Hematopoietic multipotent progenitor cell treated with erythropoietin and hydrocortisone succinate and interleukin-3 and kit ligand, for 15 days (in vitro differentiated cells): ENCODE measurements at places on chromosomes 1 and 21.

DNA sequence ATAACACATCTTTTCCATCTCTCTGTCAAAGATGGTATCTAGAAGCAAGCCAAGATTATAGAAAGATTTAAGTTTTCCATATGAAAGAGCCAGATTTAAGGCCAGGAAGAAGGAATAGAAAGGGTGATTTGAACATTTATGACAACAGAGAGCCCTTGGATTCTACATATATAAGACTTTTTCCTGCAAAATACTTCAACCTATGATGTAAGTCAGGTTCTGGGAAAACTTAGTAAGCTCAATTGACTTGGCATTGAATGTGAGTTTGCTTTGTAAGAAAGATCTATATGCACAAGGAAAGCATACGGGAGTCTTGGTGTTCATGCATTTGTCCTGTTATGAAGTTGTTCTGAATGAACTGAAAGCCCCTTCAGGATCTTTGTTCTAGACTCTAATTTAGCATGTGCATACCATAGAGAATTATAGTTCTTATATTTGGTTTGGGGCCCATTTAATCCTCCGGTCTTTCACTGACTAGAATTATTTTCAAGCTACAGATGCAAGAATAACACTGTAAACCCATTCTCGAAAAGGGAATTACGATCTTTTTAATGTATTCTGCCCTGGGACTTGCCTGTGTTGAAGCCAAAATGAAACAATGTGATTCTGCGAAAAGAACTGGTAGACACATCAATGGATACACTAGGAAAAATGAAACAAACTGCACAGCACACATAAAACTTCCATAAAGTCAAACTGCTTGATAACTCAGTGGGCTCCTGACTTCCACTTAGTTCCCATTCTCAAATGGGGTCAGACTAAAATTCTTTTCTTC, 152.8 kb downstream of the DISP1 start:
- no peak for DNase-seq

GRCh38 chr1:87450615-87451209, 122.0 kb downstream of the LMO4 start:
- no peak for DNase-seq

- no peak for DNase-seq
These were observed at the start of gene KCNT2 for GRCh38 chr1:196608390-196609369. Gene KCNT2, minus strand, starts transcription at chr1:196608440. Its CDS starts 131 bp downstream, at chr1:196608309.

- DNase-seq, result no peak
These were observed 293.8 kb downstream of the NFIA start for GRCh38 chr1:61376151-61376550.

DNA sequence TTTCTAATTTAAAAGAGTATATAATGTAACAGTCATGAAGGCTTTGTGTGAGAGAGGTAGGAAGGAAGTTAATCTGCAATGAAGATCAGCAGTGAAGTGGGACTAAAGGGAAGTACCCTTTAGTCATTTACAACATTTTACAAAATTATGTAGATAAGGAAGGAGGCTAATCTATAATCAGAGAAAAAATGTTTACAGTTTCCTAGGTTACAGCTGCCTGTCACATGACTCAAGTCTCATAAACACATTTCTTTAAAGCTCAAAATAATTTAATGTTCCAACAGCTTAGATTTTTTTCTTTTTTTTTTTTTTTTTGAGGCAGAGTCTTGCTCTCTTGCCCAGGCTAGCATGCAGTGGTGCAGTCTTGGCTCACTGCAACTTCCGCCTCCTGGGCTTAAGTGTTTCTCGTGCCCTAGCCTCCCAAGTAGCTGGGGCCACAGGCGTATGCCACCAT, 26.2 kb upstream of the CAP1 start:
- DNase-seq, result no peak

DNA sequence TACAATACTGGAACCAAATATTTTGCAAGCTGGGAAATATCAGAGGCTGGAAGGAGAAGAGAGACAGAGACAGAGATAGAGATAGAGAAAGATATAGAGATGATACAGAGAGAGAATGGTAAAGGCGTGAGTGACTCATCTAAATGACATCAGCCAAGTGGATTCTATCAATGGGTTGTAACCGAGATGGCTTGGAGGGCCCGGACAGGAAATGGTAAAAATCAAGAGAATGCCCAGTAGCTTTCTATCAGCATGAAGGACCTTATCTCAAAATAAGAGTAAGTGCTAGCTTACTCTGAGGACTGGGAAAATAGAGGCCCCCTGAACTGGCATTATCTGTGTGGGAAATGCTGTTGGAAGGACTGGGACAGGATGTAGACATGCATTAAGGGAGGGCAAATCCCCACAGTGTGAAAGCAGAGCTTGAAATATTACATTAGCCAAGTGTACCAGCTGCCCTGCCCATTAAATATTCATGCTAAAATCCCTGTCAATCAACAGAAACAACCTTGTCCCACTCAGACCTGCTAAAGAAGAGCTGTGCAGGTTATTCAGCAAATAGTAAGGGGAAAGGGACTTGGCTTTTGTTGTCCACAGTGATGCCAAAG, 76.6 kb upstream of the ZNF644 start:
- no peak for DNase-seq

GRCh38 chr1:228240411-228241240, 32.8 kb downstream of the OBSCN start:
- no peak for DNase-seq

DNA sequence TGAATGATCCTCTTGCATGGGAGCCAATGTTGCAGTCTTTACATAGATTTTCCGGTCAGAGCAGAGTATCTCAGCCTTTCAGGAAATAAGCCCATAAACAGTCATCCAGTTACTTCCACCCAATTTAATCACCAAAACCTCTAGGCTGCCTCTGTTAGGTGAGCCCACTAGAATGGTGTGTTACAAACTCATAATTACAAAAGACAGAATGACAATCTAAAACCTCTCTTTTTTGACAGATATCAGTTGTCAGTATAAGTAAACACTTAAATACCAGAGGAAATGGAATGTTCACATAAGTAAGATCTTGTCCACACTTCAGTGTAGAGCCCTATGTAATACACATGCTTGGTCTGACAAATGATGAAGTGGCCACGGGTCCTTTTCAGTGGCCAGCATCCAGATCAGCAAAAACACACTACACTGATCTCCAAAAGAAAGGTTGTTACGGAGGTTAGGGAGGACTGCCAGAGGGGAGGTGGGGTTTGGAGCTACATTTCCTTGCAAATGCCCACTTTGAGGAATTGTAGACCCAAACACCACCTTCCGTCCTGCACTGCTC, 71.3 kb upstream of the FBXO28 start:
- DNase-seq, result no peak

DNA sequence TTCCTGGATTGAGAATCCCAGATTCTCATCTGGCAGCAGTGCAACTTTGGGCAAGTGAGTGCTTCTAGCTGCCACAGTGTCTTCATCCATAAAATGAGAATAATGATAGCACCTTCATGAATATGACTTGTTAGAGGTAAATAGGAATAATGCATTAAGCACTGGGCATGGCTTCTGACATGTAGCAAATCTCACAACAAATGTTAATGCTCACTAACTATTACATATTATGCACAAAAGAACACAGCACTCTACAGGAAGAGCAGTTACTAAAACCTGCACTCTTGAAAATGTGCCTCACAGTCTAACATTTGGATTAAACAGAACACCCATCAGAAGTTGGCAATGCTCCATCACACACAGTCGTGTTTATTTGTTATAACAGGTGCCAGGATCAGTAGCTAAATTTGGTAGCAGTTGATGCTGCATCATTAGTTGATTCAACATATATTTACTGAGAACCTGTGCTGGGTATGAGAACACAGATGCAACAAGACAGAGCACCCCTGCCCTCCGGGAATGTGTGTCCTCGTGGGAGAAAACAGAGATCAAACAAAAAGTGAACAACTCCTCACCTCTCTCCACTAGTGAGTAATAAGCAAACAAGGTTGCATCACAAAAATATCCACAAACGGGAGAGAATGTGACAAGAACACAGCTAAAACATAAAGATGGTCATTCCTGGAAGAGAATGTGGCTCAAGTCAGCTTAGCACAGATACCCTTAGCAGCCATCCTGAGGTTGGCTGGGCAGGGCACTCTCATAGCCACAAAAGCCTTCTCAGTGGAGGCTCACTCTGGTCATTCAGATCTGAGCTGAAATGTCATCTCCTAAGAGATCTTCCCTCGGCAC, 26.2 kb upstream of the LBR start:
- no peak for DNase-seq

DNA sequence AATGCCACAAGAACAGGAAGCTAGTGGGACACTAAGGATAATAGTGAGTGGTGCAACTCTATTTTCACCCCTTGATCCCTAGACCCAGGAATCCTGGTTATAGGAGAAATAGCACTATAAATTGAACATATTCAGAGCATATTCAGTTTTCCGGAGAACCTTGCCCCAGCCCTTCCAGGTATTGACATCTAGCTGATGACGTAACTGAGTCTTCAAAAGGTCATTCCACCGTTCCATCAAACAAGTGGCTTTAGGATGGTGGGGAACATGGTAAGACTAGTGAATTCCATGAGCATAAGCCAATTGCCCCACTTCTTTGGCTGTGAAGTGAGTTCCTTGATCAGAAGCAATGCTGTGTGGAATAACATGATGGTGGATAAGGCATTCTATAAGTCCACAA, 2.9 kb downstream of the MROH9 start:
- DNase-seq, result no peak

- DNase-seq, result no peak
These were observed 73.4 kb downstream of the SH3BGR start for GRCh38 chr21:39525129-39525528.

DNA sequence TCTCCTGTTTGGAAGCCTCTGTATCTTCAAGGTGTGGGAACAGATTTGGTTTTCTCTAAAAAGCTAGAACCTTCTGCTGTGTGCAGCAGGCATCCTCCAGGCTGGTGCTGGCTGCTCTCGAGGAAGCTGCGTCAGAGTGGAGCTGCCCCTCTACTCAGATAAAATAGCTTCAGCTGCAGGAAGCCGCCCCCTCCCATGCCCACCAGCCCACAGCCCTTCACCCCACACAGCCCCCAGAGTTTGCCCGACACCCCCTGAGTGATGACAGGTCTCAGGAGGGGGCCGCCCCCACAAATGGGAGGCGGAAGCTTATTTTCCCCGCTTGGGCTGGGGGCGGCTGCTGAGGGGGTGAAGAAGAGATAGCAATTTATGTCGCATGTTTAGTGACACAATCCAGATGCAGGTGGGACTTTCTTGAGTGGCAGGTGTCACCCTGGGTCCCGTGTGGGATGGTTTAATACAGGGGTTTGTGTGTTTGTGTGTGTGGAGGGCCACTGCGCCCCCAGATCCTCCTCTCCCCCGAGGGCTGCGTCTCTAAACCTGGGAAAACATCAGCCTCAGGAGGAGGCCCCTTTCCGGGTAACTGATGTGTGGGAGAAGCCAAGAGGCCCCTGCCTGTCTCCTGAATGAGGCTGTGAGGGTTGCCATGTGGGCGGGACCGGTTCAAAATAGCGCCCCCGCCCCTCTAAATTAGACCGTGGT, 55.4 kb downstream of the STUM start:
- no peak for DNase-seq

DNA sequence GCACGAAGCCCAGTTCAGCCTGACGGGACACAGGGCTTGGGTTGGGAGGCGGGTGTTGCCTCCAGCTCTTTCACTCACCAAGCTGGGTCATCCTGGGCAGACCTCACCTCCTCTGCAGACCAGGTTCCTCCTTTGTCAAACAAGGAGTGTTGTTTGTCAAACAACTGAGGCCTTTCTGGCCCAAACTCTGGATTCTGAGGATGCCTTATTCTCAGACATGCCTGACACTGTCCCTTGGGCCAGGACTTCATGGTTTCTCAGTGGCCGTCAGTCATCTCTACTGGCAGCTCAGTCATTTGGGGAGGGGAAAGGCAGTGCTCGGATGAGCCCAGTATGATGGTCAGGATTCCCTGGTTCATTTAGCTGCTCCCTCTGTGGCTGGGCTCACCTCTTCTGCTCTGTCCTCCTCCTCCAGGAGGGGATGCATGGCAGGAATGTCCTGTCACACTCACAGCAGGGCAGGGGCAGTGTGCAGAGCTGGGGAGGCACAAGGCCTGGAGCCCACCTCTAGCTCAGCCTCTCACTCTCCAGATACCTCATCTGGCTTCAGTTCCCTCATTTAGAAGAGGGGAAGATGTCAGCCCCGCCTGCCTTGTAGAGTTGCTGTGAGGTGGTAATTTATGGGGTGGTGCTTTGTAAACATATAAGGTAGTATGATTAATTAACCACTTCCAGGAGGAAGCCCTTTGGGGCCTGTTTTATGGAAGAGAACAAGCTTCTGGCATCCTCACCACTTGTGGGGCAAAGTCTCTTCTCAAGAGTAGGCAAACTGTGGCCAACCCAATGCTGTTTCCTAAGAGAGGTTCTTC, 20.6 kb downstream of the SLC2A1 start:
- peak; percentile 45 for DNase-seq

- DNase-seq, result no peak
These were observed 55.6 kb upstream of the GCLM start for GRCh38 chr1:93964777-93965200.

DNA sequence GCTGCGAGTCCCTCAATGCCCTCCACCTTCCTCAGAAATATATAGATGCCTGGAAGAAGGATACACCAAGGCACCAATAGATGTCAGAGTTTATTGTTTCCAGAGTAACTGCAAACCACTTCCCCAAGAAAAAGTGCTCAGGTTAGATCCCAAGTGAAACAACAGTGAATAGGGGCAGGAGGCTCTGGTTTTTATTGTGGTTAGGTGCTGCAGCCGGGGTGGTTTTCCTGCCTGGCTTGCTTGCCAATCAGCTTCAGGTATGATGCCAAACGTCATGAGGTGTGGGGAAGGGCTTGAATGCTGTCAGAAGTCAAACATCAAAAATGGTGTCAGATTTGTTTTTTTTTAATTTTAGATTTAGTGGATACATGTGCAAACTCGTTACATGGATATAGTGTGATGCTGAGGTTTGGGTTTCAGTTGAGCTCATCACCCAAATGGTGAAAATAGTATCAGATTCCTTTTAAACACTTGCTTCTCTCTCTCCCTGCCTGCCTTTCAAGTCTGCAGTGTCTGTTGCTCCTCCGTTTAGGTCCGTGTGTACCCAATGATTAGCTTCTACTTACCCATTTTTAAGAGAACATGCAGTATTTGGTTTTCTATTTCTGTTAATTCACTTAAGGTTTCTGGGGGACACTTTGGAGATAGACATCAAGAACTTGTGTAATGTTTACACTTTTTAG, 1317.0 kb downstream of the MRPL39 start:
- no peak for DNase-seq

DNA sequence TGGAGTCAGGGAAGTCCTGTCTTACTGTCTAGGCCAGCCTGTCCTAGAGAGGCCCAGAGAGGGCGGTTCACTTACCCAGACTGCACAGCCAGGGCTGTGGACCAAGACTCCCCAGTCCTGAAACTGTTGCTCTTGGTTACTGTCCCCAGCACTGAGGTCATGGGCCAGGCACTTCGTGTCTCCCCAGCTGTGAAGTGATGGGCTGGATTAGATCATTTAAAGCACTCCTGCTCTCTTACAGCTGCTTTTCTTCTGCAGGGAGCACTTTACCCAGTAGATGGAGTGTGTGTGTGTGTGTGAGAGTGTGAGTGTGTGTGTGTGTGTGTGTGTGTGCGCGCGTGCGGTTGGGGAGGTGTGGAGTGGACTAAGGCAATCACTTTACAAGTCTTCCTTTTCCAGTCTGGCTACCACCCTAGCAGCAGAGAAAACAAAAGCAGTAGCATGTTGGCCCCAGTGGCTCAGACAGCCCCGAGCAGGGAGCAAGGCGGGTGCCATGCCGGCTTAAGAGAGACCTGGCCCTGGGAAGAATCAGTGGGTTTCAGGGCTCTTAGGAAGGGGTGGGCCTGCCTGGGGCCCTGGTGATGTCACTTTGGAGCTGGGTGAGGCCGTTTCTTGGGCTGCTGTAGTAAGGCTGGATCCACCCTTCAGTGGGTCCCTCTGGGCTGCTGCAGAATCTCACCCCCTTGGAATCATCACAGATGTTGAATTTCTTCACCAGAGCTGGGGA, 2.4 kb downstream of the SPSB1 start:
- no peak for DNase-seq

GRCh38 chr1:10852486-10852885, 56.0 kb upstream of the CASZ1 start:
- DNase-seq, result no peak
